ENCODE measurements at places on chromosomes 1 and 21. TPM values are rescaled to one million over a fixed set of nuclear protein-coding genes. Genes with fewer than 3 reads are reported as not detected.

- DNase-seq: no peak
These were observed 22.6 kb downstream of the CLCA1 start for GRCh38 chr1:86491171-86491950.

- DNase-seq: peak; percentile 26
These were observed 8.3 kb upstream of the KANK4 start for GRCh38 chr1:62327360-62328055.

GRCh38 chr21:15468368-15468767 lies 261.4 kb upstream of the USP25 start:
- no peak for DNase-seq

- DNase-seq: no peak
These were observed 280.1 kb upstream of the C1orf174 start for GRCh38 chr1:4179914-4180735.

- no peak for DNase-seq
These were observed 54.9 kb downstream of the TMEM53 start for GRCh38 chr1:44619261-44619900.

- no peak for DNase-seq
These were observed 11.8 kb downstream of the SYTL1 start for GRCh38 chr1:27353629-27354028.

DNA sequence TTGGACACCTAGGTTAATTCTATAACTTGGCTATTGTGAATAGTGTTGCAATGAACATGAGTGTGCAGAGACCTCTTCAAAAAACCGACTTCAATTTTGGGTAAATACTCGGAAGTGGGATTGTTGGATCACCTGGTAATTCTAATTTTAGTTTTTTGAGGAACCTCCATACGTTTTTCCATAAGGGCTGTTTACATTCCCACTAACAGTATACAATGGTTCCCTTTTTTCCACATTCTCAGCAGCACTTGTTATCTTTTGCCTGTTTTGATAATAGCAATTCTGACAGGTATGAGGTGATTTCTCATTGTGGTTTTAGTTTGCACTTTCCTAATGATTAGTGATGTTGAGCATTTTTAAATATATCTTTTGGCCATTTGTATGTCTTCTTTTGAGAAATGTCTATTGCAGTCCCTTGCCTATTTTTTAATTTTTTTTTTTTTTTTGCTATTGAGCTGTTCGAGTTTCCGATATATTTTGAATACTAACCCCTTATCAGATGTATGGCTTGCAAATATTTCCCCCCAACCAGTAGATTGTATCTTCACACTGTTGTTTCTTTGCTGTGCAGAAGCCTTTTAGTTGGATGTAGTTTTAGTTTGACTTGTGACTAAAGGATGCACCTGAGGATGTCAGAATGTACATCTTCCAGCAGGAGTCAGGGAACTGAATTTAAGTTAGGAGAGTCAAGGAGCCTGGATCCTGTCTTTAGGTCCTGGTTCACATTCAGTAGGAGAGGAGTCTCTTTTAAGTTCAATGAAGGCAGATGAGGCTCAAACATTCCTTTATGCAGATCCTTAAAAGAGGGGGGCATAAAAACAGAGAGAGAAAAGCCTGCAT lies 120.0 kb downstream of the S1PR1 start:
- DNase-seq: no peak

GRCh38 chr1:100622037-100622436 lies 84.1 kb downstream of the GPR88 start:
- DNase-seq: no peak

BCAN gene
- total RNA-seq: not detected

OR2T2 gene
- not detected for total RNA-seq

DNAJC28 gene
- 4.0 TPM for total RNA-seq

ZSWIM5 gene
- total RNA-seq: 11.1 TPM

All from left colon (tissue), 2 donors.